ENCODE measurements at places on chromosomes 4 and X.

- DNase-seq, result no peak
These were observed 451.5 kb downstream of the UBE2NL start for GRCh38 chrX:144335402-144335801.

DNA sequence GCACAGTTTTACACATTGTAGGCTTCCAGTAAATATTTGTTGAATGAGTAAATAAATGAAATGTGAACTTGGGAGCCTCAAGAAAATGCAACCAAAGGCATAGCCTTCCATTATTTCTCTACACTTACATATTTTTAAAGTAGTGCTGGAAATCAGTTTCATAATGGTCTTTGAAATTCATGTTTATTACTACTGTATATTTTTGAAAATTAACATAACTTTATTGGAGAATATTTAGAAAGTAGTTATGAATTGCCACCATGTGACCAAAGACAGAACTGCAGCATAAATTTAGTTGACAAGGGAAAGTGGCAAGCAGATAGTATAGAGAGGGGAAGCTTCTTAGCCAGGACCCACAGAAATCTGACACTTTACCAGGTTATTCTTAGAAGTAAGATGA, 6.4 kb downstream of the TCEAL8 start:
- DNase-seq, result peak; percentile 5

- no peak for DNase-seq
These were observed 5.3 kb downstream of the NAT8L start for GRCh38 chr4:2064276-2064991.

GRCh38 chr4:13728761-13729160, 101.2 kb upstream of the BOD1L1 start:
- DNase-seq, result no peak

- DNase-seq, result no peak
These were observed 408.2 kb upstream of the PITX2 start for GRCh38 chr4:111031001-111031579.

GRCh38 chrX:33855251-33855650, 276.9 kb downstream of the FAM47A start:
- no peak for DNase-seq

DNA sequence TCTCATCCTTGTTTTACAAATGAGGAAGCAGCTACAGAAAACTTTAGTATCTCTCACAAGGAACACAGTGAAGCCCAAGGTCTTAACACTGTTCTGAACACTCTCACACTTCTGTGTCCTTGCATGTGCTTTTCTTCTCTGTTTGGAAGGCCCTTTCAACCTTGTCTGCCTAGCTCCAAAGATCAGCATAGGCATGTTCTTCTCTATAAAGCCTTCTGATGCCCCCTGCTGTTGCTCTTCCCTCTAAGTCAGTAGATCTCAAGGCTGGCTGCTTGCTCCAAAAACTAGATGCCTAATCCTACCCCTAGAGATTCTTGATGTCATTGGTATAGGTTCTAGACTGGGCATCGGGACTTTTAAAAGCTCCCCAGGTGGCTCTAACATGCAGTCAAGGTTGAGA, 5.9 kb downstream of the APOO start:
- DNase-seq, result no peak

- peak; percentile 11 for DNase-seq
These were observed 65.7 kb upstream of the PAGE1 start for GRCh38 chrX:49761481-49761880.

DNA sequence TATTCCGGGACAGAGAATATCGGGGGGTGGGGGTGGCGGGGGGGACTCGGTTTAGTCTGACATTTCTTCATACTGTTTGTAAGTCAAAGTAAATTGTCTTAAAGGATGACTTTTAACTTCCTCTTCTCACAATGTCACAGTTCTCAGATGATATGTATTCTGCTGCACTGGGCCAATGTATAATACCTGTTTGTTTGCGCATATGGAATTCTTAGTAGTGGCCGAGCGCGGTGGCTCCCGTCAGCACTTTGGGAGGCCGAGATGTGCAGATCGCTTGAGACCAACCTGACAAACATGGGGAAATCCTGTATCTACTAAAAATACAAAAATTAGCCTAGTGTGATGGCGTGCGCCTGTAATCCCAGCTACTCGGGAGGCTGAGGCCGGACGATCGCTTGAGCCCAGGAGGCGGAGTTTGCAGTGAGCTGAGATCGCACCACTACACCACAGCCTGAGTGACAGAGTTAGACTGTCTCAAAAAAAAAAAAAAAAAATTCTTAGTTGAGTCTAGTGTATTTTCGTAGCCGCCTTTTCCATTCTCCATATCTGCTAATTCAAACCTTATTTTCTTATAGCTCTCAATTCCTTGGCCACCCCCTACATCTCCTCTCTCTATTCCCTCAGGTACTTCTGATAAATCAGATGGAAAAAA, 851 bp downstream of the POLR2B start:
- no peak for DNase-seq

DNA sequence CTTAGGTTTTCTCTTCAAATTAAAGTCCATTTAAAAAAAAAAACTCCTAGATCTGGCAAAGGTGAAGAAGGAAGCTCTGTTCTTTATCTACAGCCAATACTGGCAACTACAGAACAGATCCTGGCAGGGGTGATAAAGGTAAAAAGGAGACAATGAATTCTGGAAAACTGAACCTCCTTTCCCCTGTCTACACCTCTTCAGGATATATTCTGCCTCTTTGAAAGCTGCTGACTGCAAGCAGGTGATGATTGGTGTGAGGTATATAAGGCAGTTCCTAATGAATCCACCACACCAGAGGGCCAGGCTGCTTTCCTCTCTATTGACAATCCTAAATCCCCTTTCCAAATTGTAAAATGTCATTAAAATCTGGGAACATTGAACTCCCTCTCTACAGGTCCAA, 370.1 kb downstream of the PPP3CA start:
- no peak for DNase-seq

DNA sequence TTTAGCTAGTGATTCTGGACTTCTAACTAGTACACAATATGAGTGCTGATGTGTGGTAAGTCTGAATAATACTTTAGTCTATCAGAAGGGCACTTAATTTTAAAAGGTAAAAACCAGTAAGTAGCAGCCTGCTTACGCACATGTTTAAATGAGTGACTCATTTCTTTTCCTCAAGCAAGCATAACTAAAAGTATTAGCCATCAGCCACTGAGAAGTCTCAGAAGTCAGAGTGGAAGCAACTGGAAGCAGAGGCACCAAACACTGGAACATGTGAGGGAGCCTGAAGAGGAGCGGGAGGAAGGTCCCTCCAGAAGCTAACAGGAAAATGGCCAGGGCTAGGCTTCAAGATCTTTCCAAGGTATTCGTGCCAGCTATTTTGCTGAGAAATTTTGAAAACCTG, 257.7 kb downstream of the RAPGEF2 start:
- DNase-seq, result no peak

- DNase-seq, result no peak
These were observed 116.1 kb downstream of the PDLIM5 start for GRCh38 chr4:94567811-94568210.

DNA sequence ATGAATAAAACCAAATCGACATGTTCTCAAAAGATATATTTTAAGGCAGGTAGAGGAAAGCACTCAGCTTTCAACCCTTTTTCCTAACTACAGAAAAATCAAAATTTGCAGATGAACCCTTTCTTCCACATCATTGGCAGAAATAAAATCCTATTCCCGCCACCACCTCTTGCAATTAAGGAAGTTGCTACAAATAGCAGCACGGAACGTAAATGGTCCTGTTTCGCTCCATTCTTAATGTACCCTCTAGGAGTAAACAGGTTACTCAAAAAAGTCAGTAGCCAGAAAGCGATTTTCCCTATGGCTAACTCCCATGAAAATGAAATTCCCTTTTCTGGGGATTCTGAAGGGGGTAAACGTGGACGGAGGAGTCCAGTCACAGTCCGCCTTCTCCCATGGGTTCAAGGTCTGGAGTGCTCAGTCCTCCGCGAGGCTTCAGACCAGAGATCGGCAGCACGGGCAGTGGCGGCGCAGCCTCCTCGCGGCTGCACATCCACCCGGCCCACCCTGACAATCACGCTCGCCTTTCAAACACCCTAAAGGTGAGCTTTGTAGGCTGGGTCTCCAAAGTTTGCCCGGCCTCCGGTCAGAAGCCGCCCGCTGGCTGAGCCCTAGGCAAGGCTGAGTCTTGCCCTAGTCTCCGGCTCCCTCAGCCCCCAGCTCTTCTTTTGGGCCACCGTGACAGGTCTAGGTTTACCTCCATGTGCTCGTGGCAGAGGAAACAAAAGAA, 1.8 kb downstream of the ATP11C start:
- DNase-seq, result peak; percentile 4

GRCh38 chrX:153381684-153382532, 19.2 kb downstream of the PNMA6E start:
- DNase-seq, result peak; percentile 62

DNA sequence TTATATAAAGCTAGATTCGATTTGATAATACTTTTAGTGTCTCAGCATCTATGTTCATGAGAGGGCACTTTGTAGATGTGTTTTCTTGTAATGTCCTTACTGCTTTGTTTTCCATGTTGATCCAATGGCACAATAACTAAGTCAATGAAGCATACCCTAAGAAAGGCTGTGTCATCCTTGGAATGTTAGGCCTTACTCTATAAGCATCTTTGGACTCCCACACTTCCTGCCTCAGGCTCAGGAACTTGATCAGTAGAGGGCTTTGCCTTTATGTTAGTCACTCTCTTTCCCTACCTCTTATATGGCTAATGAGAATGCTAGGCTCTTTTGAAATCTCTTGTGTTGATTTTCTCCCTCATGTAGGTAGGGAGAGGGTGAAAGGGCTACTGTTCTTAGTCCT, 33.2 kb upstream of the EDA2R start:
- DNase-seq, result no peak

GRCh38 chrX:20211261-20211786, 55.4 kb downstream of the RPS6KA3 start:
- no peak for DNase-seq

DNA sequence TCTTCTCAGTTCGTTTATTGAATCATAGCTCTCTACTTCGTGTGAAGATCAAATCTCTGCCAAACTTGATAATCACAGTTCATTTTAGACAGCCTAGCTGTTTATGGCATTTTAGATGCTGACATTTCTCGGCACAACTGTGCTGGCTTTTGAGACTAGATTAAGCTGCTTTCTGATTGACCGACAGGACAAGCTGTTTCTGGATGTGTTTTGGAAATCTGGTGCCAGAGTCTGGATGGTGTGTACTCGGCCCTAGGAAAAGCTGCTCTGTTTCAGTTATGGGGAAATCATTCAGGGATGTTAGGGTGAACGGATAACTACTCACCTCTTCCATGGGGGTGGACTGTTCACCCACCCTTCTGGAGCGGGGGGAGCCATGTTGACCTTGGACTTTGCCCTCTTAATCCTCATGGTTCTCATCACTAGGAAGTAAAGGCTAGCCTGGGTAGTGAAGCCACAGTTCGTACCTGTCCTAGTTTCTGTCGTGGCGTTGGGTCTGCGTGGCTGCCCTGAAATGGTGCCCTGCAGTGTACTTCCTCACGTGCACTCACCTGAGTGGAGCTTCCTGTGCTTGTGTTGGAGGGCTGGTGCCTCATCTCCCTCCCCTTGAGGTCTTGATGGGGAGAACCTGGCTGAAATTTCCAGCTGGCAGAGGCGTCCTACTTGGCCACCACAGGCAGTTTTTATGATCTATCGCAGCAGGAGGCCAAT, 13.7 kb upstream of the WDR1 start:
- DNase-seq, result no peak

DNA sequence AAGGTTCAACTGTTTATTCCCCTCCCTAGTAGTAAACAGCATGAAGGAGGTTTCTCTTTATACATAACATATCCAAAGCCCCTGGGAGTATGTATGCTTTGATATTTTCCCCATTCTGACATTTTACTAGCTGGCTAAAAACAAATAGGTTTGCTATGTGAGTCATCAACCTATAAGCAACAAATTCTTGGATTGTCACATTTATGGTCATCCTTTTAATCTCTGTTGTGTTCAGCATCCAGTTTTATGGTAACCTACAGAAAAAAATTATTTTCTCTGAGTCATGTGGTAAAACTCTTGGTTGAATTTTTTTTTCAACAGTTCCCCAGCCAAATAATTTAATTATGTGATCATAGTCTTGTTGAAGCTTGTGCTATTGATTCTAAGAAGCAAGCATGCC, 734.1 kb downstream of the ADGRL3 start:
- no peak for DNase-seq

GRCh38 chr4:116357758-116358157, 727.6 kb downstream of the TRAM1L1 start:
- peak; percentile 26 for DNase-seq

DNA sequence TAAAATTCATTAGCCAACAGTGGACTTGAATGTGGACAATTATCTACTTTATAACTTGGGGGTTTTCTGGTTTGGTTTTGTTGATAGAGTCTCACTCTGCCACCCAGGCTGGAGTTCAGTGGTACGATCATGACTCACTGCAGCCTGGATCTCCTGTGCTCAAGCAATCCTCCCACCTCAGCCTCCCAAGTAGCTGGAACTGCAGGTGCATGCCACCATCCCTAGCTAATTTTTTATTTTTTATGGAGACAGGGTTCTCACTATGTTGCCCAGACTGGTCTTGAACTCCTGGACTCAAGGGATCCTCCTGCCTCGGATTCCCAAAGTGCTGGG, 12.4 kb upstream of the ELF2 start:
- no peak for DNase-seq

DNA sequence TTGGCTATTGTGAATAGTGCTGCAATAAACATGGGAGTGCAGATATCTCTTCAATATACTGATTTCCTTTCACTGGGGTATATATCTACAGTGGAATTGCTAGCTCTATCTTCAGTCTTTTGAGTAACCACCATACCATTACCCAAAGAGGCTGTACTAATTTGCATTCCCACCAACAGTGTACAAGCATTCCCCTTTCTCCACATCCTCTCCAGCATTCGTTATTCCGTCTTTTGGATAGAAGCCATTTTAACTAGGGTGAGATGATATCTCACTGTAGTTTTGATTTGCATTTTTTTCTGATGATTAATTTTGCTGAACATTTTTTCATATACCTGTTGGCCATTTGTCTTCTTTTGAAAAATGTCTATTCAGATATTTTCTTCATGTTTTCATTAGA, 110.3 kb downstream of the PRDM5 start:
- DNase-seq, result no peak

- DNase-seq, result no peak
These were observed 5.3 kb upstream of the CXorf38 start for GRCh38 chrX:40652664-40653063.

DNA sequence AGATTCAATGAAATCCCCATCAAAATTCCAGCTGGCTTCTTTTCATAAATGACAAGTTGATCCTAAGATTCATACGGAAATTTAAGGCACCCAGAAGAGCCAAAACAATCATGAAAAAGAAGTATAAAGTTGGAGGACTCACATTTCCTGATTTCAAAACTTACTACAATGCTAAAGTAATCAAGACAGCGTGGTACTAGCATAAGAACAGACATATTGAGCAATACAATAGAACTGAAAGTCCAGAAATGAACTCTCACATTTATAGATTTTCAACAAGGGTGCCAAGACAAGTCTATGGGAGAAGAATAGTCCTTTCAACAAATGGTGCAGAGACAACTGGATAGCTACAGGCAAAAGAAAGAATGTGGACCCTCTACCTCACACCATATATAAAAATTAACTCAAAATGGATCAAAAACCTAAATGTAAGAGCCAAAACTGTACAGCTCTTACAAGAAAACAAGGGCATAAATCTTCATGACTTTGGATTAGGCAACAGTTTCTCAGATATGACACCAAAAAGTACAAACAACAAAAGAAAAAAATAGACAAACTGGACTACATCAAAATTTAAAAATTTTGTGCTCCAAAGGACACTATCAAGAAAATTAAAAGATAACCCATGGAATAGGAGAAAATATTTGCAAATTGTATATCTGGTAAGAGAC, 28.5 kb downstream of the SASH3 start:
- no peak for DNase-seq

GRCh38 chr4:8724436-8725070, 132.0 kb downstream of the CPZ start:
- no peak for DNase-seq
